ENCODE measurements at places on chromosomes 7 and 10.

- DNase-seq: peak; percentile 32
Observed at GRCh38 chr10:13348216-13349017, at the start of gene SEPHS1. SEPHS1 (minus strand) TSS chr10:13348293; CDS start chr10:13344950, 3,343 bp downstream.

DNA sequence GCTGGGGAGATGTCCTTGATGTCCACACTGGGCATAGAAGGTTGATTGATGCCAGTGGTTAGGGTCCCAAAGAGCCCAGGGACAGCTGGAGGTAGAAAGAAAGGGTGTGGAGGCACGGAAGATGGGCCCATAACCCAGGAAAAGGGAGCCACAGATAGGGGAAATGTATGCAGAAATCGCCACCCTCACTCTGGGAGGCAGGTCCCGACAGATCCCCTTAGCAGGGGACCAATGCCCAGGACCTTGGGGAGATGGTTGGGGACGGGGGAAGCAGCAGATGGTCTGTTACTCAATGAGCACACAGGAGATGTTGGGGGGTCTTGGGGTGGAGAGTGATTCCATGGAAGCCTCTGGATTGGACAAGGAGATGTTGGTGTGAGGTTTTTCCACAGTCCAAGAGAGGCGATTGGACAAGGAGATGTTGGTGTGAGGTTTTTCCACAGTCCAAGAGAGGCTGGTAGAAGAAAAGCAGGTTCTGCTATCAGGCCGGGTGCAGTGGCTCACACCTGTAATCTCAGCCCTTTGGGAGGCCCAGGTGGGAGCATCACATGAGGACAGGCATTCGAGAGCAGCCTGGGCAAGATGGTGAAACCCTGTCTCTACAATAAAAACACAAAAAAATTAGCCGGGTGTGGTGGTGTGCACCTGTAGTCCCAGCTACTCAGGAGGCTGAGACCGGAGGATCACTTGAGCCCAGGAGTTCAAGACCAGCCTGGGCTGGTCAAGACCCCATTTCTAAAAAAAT lies 7.0 kb upstream of the PPP1R35 start:
- DNase-seq: no peak

DNA sequence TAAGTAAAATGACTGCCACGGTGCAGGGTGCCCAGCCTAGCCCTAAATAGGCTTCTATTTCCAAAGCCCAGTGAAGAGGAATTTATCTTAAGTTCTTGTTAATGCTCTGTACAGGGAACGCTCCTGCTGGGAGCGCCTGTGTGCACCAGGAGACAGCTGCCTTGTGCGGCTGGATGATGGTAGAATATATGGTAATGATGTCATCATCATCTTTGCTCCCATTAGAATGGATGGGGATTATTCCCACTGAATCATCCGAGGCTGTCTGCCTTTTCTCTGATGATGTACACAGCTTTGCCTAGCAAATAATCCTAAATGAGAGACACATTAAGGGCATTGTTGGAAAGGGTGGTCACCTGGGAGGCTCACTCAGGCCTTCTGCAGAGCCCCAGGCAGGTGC lies 928.1 kb downstream of the CCSER2 start:
- no peak for DNase-seq

GRCh38 chr10:17453373-17454091 lies 863 bp downstream of the ST8SIA6 start:
- no peak for DNase-seq

- no peak for DNase-seq
Observed at GRCh38 chr10:133124357-133125211, 35.4 kb upstream of the KNDC1 start.

DNA sequence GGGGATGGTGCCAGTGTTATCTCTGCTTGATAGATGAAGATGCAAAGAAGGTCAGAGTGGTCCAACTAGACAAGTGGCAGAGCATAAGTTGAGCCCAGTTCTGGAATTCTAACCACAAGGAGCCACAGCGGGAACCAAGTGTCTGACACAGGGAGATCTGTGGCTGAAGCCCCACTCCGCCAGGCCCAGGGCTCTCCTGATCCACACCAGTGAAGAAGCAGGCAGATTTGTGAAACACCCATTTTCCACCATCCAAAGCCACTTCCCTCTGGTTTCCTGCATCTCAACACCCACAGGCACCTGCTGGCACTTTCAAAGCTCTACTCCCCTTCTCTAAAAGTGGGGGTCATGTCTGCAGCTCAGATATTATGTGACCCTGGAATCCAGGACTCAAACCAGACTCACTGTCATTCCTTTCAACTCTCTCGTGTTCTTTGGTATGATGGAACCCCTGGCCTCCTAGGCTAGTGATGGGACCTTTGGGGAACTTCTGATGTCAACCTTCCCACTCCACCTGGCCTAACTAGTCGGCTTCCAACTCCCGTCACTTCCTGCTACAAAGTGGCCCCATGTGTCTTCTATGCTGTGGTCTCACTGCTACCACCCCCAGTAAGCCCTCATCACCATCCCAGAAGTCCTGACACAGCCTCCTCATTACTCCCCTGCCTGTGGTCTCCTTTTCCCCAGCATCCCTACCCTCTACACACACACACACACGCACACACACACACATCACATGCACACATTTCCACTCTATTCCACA lies 177.6 kb downstream of the GRID1 start:
- DNase-seq: no peak

DNA sequence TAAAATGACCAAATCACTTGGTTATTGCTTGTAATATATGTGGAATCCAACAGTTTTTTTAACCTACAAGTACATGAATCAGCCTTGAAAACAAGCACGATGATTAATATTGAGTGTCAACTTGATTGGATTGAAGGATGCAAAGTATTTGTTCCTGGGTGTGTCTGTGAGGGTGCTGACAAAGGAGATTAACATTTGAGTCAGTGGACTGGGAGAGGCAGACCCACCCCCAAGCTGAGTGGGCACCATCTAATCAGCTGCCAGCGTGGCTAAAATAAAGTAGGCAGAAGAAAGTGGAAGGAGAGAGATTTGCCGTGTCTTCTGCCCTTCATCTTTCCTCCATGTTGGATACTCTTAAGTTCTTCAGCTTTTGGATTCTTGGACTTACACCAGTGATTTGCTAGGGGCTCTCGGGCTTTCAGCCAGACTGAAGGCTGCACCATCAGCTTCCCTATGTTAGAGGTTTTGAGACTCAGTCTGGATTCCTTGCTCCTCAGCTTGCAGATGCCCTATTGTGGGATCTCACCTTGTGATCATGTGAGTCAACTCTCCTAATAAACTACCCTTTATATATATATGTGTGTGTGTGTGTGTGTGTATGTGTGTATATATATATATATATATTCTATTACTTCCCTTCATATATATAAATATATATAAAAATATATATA lies 118.4 kb upstream of the WDR11 start:
- no peak for DNase-seq

DNA sequence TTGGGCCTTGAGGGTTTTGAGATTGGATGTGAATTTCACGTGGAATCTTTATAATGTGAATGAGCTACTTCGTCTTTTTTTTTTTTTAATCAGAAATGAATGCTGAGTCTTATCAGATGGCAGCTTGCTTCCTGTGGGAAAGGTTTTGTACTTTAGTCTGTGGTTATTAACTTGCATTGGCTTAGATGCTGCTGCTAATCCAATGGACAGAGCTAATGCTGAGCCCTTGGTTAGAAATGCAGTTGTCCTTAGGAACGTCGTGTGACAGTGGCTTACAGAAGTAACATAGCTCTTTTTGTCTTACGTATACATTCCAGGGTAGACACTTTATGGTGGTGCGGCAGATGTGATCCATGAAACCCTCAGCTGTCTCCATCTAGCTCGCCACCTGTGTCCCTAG lies 32.8 kb downstream of the ADCY1 start:
- DNase-seq: no peak

DNA sequence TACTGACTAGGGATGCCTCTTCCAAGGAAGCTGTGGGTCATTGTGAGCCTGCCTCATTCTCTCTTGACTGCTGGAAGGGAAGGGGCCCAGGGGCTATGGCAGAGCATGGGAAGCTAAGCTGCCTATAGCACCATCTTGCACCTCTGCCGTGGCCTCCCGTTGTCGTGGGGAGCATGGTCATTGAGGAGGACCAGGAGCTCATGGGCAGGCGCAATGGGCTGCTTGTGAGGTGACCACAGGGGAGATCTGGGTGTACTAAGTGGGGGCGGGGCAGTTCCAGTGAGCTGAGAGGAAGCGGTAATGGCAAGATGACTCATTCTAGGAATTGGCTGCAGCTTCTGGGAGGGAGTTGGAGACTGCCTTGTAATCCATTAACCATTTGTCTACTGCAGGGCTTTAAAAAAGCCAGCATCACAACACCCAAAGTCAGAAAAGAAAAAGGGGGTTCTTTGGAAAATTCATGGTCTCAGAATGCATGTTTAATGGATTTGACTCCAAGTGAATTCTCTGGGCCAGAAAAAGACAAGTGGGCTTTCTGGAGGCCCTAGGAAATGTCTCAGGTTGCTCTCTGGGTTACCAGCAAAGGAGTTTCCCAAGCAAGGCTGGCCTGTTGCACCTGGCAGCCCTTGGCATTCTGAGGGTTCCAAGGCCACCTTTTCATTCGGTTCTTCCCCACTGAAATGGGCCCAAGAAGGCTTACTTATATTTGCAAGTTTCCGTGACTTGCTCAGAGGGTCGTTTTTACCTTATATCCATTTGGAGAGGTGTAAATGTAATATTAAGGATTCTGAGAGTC lies 3.6 kb downstream of the DUSP5 start:
- DNase-seq: peak; percentile 89

- no peak for DNase-seq
Observed at GRCh38 chr10:82981137-82981723, 1106.2 kb downstream of the NRG3 start.

DNA sequence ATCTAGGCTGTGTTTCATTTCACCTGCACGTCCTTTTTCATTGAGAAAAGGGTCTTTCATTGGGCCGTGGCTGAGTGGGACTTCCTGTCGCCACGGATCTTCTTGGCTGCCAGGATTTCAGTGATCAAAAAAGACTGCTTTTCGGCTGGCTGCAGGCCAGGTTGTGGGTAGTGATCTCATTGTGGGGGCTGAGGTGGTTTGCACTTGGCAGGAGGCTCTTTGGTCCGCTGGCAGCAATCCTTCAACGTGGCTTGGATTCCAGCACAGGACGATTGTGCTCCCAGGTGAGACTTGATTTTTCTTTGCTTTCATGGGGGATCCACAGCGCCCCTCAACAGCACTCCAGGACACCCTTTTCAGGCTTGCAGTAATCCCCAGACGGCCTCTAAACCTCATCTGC lies 29.0 kb upstream of the ZNF273 start:
- peak; percentile 38 for DNase-seq

DNA sequence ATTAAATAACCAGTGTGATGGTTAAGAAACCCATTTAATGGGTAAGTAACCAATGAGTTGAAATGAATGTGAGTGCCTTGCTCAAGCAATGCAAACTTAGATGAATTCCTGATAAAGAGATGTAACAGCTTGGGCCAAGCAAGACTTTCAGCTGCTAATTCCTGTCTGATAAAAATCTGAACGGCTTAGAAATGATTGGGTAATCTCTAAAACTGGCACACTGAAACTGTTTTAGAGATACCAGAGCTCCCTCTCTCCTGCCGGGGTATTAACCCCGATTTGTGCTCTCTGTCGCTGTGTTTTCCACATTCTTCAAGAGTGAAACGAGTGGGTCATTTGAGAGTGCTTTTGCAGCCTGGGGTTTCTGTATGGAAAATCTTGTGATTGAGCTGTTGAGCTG lies 534.9 kb upstream of the GALNT17 start:
- DNase-seq: no peak

DNA sequence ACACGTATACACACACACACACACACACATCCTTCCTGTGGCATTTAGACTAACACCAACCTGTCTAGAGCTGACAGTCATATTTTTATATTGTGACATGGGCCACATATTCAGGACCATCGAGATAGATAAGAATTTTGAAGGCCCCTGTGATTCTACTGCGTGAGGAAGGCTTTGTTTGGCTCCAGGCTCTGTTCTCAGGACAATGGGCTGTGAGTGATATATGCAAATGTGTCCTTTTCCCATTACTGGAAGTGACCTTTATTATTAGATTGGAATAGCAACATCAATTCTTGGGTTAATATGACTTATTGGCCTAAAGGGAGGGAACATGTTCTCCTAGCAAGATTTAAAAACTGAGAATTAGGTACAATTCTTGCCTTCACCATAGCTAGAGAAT lies 156.1 kb downstream of the SPAG6 start:
- no peak for DNase-seq

DNA sequence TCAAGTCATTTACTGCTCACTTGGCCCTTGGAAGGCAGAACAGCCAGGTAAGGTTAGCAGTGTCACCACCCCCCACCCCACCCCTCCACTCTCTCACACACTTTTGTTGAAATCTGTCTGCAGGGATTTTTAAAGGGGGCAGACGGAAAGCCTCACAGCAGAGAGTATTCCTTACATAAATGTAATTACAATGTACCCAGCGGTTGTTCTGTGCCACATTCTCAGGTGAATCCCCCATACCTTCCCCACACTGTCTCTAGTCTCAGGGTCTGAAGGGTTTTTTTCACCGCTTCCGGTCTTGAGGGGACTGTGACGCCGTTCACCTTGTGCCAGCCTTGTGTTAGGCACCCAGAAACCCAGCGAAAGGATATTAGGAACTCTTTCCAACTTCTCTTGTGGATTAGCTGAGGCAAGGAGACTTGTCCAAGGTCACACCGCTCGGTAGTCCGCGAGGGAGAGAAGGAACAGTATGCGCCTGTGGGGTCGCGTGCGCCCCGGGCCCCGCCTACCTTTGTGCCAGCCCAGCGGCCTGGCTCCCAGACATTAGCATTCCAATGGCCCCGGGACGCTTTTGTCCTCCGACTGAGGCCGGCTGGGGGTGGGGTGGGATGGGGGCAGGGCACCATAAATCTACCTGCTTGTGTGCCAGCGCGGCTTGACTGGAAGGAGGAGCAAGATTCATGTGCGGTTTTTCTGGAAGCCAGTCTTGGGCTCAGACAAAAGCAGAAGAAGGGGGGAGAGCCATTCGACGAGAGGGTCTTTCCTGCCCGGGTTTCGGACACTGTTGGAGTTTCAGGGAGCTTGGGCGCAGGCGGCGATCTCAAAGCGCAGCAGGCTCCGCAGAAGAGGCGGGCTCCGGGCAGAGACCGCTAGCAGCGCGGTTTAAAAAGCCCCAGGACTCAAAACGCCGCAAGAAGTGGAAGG lies 4.5 kb downstream of the NEUROG3 start:
- no peak for DNase-seq

DNA sequence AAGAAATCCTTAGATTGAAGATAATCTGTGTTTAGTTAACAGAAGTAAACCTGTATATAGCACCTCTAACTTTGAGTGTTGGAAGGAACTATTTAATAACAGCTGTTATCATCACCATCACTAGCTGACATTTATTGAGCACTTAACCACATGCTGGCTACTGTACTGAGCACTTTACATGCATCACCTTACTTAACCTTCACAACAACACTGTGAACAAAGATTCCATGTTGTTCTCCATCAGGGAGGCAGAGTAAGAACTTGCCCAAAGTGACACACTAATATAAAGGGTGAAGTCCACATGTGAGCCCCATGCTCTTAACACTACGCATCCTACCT lies 182.2 kb downstream of the ST7 start:
- DNase-seq: no peak

GRCh38 chr10:70584366-70584765 lies 18.2 kb downstream of the PRF1 start:
- DNase-seq: no peak

GRCh38 chr7:107914831-107915230 lies 23.8 kb downstream of the DLD start:
- no peak for DNase-seq

GRCh38 chr10:132549371-132549770 lies 11.8 kb downstream of the INPP5A start:
- no peak for DNase-seq

Data from NCI-H226 (cell line).